ENCODE measurements at places on chromosomes 1 and 21.

- DNase-seq: no peak
These were observed 737.8 kb downstream of the MATN1 start for GRCh38 chr1:29985606-29985945.

- DNase-seq: no peak
These were observed 106.2 kb downstream of the RUNX1 start for GRCh38 chr21:34942911-34943310.

DNA sequence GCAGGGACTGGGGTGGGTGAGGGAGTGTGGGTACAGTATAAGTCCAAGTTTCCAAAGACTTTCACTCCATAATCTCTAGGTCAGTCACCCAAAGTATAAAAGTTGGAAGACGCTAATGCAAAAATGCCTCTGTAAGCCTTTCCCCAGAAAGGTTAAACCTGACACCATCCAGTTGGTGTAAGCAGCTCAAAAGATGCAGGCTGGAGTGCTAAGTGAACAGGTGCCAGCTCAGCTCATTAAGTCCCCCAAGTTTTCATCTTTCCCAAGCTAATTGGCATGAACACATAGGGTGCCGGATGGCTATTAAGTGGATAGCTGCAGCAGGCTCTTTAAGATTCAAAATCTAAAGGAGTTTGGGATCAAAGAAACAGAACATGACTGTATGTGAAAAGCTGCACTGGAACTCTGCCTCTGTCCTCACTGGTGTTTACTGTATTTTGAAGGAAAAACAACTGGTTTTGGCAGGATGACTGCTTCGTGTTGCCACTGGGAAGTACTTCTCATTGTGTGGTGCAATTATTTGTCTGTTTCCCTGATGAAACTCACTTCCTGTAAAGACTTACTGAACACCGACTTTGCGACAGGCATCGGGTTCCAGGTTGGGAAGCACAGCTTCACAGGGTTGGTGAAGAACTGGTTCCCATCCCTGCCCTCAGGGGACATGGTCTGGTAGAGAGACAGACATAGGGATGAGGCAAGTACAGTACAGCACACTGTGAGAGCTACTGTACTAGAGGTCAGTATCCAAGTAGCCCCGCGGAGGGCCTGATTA, 152.7 kb downstream of the DAB1 start:
- DNase-seq: no peak

DNA sequence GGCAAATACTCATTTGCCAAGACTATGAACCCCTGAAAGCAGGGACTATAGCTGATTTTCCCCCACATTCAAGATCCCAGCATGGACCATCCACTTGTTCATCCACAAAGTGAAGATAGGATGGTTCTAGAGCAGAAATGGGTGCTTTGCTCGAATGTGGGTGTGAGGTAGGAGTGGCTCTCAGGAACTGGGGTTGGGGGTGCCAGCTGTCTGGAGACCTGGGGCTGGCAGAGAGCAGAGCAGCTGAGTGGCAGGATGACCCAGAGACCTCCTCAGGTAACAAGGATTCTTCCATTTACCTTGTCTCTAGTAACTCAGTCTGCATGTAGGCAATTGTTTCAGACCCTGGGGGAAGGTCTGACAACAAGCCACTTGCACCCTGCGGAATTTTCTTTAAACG, 6.0 kb downstream of the S100A9 start:
- no peak for DNase-seq

DNA sequence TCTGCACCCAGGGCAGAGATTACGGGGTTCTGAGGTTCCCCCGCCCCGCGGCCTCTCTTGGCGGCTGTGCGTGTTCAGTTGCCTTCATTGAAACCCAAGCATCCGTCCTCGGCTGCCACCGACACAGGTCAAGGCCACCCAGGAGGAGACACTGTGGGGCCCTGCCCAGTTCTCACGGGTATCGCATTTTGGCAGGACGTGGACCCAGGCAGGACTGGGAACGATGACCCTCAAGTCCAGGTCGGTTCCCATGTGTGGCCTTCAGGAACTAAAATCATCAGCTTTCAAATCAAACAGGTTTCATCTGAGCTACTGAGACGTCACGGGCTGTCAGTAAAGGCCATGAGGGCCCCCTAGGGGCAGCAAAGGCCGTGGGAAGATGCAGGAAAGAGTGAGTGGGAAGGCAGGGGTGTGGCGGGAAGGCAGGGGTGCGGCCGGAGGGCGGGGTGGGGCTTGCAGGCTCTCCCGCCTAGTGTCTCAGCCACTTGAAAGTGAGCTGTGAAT, 7.0 kb upstream of the C1orf174 start:
- no peak for DNase-seq

DNA sequence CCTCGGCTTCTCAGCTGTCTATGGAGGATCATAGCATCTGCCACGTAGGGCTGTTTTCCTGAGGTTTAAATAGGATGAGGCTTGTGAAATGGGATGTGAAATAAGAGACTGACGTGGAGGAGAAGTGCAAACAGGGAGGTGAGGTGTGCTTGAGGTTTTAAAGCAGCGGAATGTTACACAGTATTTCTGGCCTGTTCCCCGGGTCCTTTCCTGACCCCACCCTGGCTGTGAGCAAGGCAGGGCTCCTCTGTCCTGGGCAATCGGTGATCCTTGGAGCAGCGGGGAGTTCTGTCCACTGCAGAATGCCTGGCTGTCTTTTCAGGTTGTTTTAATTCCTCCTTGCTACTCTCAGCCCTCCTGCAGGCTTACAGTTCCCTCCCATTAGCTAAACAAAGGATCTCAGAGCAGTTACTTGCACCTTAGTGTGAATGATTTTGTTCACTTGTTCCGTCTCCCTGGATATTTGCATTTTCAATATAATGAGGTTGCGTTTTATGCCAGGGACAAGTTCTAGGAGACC, 38.6 kb downstream of the LHX4 start:
- no peak for DNase-seq

- DNase-seq: no peak
These were observed 96.0 kb upstream of the GNG4 start for GRCh38 chr1:235745503-235746136.

DNA sequence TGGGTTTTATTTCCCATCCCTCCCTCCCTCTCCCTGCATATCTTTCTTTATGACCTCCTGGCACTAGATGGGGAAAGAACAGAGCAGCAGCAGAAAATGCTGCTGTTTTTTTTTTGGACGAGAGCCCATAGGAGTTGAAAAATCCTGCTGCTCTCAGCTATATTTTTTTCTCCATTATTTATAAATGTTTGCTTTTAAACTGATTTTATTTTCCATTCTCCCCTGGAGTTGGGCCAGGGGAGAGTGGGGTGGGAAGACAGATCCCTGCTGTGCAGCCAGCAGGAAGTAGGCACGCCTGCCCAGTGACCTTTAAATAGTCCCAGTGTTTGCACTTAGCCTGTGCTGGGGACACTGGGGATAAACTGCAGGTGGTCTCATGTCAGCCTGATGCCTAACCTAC, 17.4 kb downstream of the SFT2D2 start:
- no peak for DNase-seq

DNA sequence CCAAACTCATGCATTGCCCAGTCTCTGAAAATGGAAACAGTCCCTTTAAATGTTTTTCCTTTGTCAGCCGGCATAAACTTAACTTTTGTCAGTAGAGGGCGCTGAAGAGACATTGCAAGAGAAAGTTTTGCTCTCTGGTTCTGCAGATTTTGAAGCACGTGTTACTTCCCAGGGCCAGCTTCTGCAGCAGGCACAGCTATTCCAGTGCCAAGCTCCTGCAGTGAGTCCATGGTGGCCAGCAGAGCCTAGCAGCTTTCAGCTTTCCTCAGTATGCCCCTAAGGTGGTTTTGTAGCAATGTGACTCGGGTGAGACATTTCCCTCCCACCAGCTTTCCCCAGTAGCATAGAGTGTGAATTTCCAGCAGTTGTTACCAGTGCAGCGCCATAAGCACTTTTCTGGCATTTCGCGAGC, 2.6 kb upstream of the IFI44L start:
- peak; percentile 87 for DNase-seq

- DNase-seq: no peak
These were observed 1183.4 kb downstream of the AMY1C start for GRCh38 chr1:104932949-104933679.

DNA sequence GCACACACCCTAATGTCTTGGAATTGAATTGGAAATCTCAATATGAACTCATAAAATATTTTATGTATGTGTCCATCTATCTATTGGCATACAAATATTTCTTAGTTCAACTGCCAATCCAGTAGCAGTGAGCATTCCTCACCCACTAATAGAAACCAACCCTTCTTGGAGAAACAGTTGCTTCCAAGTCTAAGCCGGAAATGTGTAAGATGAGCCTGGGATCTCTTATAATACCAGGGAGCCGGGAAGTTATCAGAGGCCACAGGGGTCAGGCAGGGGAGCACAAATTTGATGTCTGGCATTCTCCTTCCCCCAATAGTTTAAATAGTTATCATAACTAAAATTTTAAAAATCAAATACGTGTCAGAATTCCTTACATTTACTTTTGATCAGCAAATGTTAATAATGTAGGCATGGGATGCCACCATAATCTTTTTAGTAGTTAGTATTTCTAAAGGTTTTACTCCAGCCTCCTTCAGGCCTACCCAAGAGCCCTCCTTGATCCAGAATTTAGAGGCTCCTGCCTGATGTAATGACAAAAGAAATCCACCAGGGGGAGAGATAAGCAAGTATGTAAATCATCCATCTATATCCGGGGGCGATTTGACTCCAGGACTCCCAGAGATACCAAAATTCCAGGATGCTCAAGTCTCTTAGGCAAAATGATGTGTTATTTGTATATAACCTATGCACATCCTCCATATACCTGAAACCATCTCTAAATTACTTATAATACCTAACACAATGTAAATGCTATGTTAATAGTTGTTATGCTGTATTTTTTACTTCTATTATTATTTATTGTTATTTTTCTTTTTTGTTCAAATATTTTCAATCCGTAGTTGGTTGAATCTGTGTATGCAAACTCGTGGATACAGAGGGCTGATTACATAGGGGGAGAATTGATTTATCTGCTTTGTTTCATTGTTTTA, 218.7 kb upstream of the COA6 start:
- peak; percentile 78 for DNase-seq

DNA sequence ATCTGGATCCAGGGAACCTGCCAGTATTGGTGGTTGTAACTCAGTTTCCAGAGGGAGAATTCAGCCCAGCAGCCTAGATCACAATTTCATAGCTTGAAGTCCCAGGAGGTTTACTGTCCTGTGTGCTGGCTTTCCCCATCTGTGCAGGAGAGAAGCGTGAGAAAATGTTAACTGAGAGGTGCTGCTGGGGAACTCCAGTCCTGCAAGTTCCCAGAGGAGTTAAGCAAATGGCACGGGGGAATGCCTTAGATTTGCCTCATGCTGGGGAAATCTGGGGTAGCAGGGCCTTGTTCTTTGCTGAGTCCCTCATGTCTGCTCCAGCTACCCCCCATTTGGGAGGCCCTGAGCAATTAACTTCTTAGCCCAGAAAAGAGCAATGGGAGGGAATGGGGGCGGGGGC, 25.1 kb upstream of the SLAMF6 start:
- no peak for DNase-seq

- DNase-seq: peak; percentile 22
These were observed 5.1 kb upstream of the LHX9 start for GRCh38 chr1:197911857-197912696.

GRCh38 chr1:212976586-212976985, 26.2 kb downstream of the VASH2 start:
- DNase-seq: no peak

GRCh38 chr1:161044535-161044907, 1.3 kb downstream of the USF1 start:
- DNase-seq: peak; percentile 7

DNA sequence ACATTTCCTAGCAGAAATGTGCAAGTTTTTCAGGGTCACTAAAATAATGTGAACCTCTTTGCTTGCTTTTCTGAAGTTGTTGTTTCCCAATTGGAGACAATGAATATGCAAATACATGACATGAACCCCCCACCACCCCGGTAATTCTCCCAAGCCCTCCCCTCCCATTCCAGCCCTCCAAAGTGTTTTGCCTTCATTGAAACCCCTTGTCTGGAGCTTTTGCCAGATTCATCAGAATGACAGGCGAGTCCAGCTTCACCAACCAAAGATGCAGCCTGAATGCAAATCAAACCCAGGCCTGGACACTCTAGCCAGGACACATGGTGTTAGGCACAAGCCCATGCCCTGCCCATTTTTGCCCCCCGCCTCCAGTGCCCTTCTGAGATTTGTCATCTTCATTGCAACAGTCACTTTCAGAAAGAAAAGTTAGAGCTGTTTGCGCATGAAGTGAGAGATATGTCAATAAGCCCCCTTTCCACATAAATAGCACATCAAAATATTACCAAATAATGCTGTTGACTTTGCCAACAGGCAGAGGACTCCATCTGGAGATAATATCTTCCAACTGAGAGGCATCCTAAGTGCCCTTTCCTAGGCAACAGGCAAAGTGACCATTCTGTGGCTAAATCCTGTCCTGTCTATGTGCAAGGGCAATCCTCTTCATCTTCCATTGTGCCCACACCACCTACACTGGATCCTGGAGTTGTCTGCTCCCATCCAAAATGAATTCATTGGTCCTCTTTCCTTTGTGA, 145.6 kb upstream of the NFIA start:
- no peak for DNase-seq

- DNase-seq: no peak
These were observed 67.3 kb downstream of the SLC35F3 start for GRCh38 chr1:233971753-233972152.

- DNase-seq: no peak
These were observed 4.9 kb downstream of the SLC5A9 start for GRCh38 chr1:48227165-48228013.

DNA sequence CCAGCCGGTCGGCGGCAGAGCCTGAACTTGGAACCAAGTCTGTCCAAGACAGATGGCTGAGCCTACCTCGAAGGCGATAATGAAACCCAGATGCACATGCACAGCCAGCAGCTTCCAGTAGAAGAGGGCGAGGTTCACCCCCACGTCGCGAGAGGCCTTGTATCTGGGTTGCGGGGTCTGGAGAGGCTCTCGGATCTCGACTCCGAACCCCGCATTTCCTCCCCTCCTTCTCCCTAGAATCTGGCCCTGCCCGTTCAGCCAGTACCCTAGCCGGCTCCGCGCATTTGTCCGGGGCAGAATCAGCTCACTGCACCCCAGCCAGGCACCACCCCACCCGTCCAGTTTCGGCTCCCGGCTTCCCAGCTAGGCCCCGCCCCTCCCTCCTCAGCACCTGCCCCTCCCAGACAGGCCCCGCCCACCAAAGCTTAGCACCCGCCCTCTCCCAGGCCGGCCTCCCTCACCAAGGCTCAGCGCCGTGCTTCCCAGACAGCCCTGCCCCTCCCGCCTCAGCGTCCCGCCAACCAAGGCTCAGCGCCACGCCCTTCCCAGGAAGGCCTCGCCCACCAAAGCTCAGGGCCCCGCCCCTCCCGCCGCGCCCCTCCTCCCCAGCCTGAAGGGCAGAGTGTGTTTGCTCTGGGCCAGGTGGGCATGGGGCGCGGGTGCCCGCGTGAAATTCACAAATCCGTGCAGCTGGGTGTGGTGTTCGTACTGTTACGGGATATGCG, 4.8 kb upstream of the ARHGEF19 start:
- DNase-seq: peak; percentile 98
